Nucleus accumbens (tissue), 56 donors: ENCODE measurements at places on chromosomes 5 and 9.

GRCh38 chr5:23289162-23289561 is 218.2 kb upstream of the PRDM9 start:
- DNase-seq: no peak

DNA sequence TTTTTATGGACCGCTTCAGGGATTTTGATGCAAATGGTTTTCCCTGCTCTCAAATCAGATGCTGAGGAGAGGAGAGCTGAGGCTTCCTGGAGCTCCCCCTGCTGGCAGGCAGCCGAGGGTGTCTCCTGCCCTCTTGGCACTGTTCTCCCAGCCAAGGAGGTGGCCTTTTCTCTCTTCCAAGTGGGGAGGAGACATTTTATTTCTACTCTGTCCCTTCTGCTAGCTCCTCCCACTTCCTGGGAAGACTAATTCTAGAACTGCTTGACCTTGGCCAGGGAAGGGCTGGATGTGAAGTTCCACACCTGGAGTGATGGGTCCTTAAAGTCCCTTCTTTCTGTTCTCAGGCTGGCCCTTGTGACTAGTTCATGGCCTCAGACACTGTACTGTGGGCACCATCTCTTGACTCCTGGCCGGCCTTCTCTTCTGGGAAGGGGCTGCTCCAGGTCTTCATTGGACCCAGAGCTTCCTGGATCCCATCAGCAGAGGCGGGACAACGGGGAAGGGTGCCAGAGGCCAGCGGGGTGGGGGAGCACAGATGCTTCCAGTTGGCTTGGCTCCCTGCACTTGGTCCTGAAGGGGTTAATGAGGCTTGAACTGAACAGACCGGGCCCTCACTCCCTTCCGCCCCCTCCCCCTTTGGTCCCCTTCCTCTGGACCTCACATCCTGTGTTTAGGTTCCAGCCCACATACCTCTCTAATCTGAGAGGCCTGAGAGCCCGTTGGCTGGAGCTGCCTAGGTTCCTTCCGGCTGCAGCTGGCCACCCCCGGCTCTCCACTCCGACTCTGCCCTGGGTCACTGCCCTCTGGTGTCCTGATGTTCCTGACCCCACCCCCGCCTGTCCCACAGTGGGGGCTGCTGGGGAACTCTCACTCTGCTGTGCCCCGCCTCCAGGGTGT is 32.1 kb downstream of the PTPA start:
- DNase-seq: no peak

GRCh38 chr9:92726348-92726747 is 38.3 kb downstream of the BICD2 start:
- DNase-seq: no peak

GRCh38 chr5:72057816-72058215 is 49.5 kb upstream of the MAP1B start:
- DNase-seq: no peak

- DNase-seq: no peak
These were observed at the start of gene RNF208 for GRCh38 chr9:137222190-137223077. RNF208 (minus strand) TSS chr9:137222240; CDS start chr9:137221212, 1,028 bp downstream.

DNA sequence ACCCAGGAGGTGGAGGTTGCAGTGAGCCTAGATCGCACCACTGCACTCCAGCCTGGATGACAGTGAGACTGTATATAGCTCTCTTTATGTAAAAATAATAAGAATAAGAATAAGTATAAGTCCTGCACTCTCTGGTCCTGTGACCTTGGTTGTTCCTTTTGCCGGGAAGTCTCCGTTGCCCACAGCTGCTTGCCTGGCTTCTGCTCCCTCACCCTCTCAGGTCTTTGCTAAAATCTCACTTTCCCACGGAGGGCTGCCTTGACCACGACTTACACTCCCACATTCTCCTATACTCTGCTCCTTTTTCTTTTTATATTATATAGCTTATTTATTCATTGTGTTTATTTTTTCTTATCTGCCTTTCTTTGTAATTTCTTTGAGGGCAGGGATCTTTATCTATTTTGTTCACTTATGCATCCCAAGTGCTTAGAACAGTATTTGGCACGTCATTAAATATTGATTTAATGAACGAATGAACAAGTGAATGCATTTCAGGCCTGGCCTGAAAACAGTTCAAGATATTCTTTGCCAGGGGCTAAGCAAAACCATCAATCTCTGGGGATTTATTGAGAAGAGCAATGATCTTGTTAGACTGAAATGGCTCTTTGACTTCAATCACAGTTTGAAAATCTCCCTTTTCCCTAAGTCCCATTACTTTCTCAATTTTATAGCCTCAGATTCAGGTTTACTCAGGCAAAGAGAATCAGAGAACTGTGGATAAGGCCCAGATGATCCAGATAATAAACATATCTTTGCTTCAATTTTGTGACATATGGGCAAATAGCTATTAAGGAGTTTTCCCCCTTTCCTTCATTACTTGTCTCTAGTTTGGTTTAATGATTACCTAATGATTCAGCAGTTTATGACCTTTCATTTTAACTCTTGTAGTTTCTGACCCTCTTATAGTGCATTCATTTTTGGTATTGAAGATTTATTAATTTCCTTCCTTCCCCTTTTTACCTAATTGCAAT is 60.8 kb upstream of the TMC1 start:
- no peak for DNase-seq

- no peak for DNase-seq
These were observed 25.3 kb upstream of the SLC31A2 start for GRCh38 chr9:113125386-113126035.

- DNase-seq: no peak
These were observed 227.9 kb downstream of the BNC2 start for GRCh38 chr9:16642421-16643109.

DNA sequence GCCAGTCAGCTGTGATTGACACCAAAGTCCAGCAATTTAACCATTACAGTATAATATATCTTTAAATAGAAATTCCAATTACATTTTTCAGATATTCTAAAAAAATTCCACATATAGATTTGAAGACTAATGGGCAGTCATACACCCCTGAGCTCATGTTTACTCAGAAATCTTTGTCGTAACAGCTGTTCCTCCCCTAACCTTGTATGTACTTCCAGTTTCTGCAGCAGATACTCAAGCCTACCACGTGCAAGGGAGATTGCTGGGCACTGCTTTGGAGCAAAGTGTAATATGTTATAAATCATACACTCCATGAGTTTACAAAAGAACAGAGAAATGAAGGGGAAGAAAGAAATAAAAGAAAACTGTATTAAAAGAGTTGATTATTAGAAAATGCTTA is 241.2 kb downstream of the TRIM32 start:
- no peak for DNase-seq

DNA sequence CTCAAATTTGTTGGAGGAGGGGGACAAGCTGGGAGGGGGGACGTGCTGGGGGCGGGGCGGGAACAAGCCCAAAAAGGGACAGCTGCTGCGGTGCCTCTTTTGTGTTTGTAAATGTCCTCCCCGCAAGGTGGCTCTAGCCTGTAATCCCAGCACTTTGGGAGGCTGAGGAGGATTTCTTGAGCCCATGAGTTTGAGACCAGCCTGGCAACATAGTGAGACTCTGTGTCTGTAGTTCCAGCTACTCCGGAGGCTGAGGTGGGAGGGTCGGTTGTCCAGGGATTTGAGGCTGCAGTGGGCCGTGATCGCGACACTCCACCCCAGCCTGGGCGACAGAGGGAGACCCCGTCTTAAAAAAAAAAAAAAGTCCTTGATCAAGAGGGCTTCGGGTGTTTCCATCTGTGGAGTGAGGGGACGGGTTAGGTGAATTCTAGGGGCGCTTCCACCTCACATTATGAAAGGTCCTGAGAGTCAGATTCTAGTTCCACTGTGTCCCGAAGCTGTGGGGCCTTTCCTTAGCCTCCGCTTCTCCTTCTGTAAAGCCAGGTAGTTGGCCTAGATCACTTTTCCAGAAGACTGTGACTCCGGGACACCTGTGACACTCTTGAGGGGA is 779 bp upstream of the CTNNA1 start:
- DNase-seq: no peak

DNA sequence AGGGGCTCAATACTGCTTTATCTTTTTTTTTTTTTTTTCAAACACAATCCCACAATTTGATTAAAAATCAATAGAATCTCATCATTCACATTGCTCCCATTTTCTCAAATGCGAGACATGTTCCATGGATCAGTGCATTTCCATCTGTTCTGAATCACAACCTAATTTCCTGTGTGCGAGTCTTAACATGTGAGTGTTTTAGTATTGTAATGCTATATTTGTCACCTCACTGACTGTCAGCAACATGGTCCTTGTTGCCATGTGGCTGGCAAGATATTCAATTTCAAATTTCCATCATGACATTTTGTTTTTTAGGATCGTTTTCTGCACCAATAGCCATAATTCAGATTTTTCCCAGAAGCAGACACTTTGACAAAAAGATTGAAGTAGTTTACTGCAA is 233.2 kb upstream of the PRDM9 start:
- no peak for DNase-seq

DNA sequence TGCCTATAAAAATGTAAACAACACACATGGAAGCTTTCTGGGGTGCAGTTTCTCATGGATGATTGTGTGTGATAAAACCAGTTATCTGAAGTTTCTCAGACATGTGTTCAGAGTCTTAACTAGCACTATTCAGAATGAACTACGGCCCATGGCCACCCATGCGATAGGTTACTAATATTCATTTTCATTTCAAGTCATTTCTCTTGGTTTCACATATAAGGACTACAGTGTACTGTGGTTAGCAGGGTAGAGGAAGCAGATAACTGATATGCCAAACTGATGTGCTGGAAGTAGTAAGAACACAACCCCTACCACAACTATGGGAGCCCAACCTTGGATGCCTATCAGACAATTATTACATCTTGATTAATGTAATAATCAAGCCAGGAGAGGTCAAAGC is 372.1 kb downstream of the DTWD2 start:
- no peak for DNase-seq

DNA sequence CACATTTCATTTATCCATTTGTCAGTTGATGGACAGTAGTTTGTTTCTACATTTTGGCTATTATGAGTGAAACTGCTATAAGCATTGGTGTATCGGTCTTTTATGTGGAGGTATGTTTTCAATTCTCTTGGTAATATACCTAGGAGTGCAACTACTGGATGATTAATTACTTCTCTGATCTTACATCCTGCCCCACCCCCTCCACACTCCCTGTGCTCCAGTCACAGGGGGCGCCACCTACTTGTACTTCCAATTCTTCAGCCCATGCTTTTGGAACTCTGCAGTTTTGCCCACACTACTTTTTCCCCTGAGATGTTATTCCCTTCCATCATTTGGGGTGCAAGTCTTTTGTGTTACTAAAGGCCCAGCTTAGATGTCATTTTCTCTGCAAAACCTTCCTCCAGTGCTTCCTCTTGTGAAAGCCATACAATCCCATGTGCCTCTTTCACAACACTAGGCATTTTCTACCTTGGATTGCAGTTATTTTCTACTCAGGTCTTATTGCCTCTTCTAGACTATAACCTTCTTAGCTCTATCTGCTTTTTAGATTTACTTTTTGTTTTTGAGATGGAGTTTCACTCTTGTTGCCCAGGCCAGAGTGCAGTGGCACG is 42.1 kb downstream of the SEC61B start:
- no peak for DNase-seq

DNA sequence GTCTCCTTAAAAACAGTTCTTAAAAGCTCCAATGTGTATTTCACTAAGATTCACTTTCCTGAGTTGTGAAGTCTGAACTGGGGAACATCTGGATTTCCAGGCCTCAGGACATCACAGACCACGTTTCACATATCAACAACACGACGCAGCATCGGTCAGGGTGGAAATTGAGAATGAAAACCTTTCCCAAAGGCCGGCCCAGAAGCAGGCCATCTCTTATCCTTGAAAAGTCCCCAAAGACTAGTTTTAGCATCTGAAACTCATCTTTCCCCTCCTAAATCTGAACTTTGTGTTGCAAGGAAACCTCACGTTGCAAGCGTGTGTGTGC is 96.4 kb upstream of the COL5A1 start:
- no peak for DNase-seq

DNA sequence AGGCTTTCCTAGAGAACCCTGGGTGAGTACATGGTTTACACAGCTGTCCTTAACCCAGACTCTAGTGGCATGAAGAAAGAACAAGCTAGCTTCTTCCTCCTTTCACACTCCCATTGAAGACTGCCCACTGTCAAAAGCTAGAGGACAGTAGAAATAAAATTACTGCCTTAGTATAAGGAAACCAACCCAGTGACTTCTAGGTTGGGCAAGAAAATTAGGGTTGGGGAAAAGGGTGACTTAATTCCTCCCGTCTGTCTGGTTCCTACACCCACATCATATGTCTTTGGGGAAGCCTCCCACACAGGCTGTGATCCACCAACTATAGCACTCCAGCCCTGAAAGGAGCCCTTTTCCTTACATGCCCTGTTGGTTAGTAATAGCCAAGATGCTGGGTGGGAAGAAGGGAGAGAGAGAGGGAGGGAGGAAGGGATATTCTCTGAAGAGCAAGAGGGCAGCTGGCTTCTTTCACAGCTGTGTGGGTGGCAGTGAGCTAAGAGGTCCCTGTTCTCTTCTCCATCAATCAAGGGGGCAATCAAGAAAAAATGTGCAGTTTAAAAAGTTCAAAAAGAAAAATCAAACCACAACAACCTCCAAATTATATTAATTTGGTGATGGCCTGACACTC is 21.7 kb downstream of the HBEGF start:
- no peak for DNase-seq

DNA sequence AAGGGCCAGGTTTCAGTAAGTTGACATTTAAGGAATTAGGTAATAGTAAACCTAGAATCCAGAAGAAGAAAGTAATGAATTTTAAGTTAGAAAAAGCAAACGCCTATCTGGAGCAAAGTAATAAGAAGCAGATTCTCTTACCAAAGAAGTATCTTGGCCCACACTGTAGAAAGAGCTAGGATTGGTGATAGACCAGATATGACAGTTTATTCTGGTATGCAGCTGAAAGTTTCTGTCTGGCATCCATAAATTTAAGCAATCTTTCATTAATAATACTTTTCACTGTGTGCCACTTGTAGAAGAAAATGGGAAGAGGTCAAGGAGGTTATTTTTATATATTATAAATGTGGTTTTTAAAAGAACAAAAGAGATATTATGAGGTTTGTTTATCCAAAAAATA is 3.0 kb downstream of the RECK start:
- DNase-seq: no peak

DNA sequence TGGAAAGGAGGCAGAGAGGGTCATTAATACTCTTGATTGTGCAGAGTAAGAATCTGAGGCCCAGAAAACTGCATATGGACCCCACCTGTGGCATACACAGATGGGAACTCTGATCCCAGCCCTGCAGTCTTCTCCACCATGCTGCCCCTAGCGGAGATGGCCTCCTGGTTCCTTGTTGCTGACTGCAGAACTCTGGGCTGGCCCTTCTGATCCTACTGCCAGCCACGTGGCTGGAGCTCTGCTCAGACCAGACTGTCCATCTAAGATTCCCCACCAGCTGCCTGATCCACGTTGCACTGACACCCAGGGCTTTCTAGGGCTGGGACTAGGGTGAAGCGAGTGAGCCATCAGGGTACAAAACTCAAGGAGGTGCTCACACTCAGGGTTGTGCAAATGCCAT is 245.7 kb upstream of the NR4A3 start:
- no peak for DNase-seq

- DNase-seq: no peak
These were observed 22.5 kb downstream of the ZNF618 start for GRCh38 chr9:113898596-113898995.
